ENCODE measurements at places on chromosomes 7 and 10.

DNA sequence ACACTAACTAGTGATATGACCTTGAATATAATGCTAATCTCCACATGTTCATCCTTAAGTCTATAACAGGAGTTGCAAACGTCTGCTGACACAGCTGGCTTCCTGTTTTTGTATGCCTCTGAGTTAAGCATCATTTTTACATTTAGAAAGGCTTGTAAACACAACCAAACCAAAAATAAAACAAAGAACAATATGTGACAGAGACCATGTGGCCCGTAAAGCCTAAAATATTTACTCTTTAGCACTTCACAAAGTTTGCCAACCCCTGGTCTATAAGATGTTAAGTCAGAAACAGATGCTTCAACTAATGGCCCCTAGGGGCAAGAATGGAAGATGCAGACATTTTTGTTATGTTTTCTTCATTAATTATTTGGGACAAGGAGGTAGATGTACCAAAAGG lies 109.3 kb downstream of the CPEB3 start:
- ATAC-seq, result no peak

GRCh38 chr7:113402005-113402404 lies 283.7 kb upstream of the SMIM30 start:
- ATAC-seq, result no peak

- ATAC-seq, result peak; percentile 21
Observed at GRCh38 chr7:101608772-101609713, 20.1 kb downstream of the MYL10 start.

GRCh38 chr7:41641011-41641664 lies 61.8 kb downstream of the INHBA start:
- ATAC-seq, result no peak
